ENCODE measurements at places on chromosomes 2 and 18. TPM values are rescaled to one million over a fixed set of nuclear protein-coding genes. Genes with fewer than 3 reads are reported as not detected.

DNA sequence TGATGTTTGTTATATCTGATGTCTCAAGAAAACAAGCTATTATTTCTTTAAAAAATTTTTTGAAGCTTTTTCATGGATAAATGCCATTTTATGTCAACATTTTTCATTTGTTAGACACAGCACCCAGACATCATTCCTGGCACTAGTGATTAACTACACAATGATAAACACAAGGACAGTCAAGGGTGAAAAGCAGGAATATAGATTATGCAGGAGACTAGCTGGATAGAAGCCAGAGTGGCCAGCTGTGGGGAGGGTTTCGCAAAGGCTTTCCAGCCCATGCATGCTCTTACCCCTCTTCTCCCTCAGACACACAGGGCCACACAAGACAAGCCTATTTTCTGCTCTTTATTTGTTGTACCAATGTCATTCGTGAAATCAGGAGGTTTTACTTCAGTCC is 127.1 kb upstream of the TTC39C start:
- no peak for DNase-seq

UPP2 gene
- not detected for total RNA-seq

PROKR1 gene
- not detected for total RNA-seq

ALLC gene
- total RNA-seq: not detected

Data from CD8-positive, alpha-beta T cell (primary cell).